Fibroblast of lung (primary cell): ENCODE measurements at places on chromosomes 7 and 10.

DNA sequence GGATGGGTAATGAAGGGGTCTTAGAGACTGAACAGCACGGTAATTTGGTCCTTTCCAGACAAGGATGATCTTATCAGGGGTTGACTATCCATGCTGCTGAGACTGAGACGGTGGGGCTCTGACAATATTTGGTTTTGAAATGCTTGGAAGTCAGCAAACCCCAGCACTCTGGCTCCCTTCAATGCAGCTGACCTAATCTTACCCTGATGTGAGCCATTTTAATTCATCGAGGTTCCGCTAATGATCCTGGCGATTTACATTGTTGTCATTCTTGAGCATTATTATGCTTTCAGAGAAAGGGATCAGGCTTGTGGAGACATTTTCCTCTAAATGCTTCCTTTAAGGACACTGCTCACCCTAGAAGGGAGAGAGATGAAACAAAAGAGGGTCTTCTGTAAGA lies 114.6 kb upstream of the BMPER start:
- H3K27ac ChIP-seq = no peak overlapping the region
- no peaks in the 10 kb centered on the region for H3K4me1 ChIP-seq
- peaks cover 2% of the 10 kb centered on the region for H3K27me3 ChIP-seq
- no peaks in the 10 kb centered on the region for H3K36me3 ChIP-seq
- H3K4me3 ChIP-seq = no peak overlapping the region

DNA sequence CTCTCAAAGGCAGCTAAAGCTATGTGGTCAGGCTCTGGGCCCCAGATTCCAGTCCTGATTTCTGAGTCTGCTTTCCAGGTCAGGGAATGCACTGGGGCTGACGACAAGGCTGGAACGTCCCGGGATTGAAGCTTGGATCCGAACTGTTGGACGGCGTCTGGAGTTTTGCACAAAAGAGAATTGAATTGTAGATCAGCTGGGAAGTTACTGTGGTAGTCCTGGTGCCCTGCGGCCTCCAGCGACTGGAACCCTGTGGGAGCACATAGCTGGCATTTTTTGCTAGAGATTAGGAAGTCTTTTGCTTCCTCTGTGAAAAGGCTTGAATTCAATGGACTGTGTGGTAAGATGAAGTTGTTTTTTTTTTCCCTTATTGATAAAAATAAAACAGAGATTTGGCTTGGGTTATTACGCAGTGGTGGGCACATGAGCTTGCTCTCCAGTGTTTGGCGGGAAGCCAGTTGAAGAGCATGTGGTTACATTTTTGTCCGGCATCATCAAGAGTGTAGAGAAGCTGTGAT lies at the start of gene HK1:
HK1 (plus strand) TSS at position 51 of the 518 bp plus-strand sequence.
- H3K27me3 ChIP-seq = no peaks in the 10 kb centered on the region
- H3K27ac ChIP-seq = no peak within 1 kb of the TSS
- no peak for DNase-seq
- H3K4me1 ChIP-seq = no peaks in the 10 kb centered on the region
- H3K4me3 ChIP-seq = no peak within 1 kb of the TSS

- no peaks in the 10 kb centered on the region for H3K36me3 ChIP-seq
- peaks cover 18% of the 10 kb centered on the region for H3K4me1 ChIP-seq
- peak overlapping the region; percentile 43 for H3K4me3 ChIP-seq
- peak overlapping the region; percentile 52 for H3K27ac ChIP-seq
- DNase-seq = peak; percentile 92
- H3K27me3 ChIP-seq = no peaks in the 10 kb centered on the region
Observed at GRCh38 chr10:68600041-68600778, 40.1 kb downstream of the TET1 start.

GRCh38 chr7:141701489-141702046 lies 398 bp downstream of the DENND11 start:
- H3K27me3 ChIP-seq = no peaks in the 10 kb centered on the region
- no peaks in the 10 kb centered on the region for H3K36me3 ChIP-seq
- H3K4me1 ChIP-seq = no peaks in the 10 kb centered on the region
- no peak overlapping the region for H3K27ac ChIP-seq

DNA sequence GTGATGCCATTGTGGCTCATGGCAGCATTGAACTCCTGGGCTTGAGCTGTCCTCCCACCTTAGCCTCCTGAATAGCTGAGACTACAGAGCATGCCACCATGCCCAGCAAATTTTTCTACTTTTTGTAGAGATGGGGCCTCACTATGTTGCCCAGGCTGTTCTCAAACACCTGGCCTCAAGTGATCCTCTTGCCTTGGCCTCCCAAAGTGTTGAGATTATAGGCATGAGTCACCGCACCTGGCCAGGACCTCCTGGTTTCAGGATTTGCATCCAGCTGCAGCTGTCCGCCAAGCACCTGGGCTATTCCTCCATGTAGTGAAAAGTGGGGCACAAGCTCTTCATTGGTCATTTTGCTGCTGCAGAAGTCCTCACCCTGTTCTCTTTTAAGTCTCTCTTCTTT lies 58.9 kb downstream of the ZNF22 start:
- no peaks in the 10 kb centered on the region for H3K36me3 ChIP-seq
- H3K27me3 ChIP-seq = no peaks in the 10 kb centered on the region
- H3K4me3 ChIP-seq = no peak overlapping the region
- DNase-seq = no peak
- no peaks in the 10 kb centered on the region for H3K4me1 ChIP-seq

GRCh38 chr7:144822223-144822622 lies 13.6 kb downstream of the TPK1 start:
- H3K4me1 ChIP-seq = peaks cover 3% of the 10 kb centered on the region
- H3K36me3 ChIP-seq = no peaks in the 10 kb centered on the region
- no peak for DNase-seq
- no peak overlapping the region for H3K4me3 ChIP-seq
- H3K27ac ChIP-seq = no peak overlapping the region
- H3K27me3 ChIP-seq = no peaks in the 10 kb centered on the region

GRCh38 chr7:36304099-36304425 lies 85.6 kb upstream of the ANLN start:
- no peaks in the 10 kb centered on the region for H3K36me3 ChIP-seq
- H3K27me3 ChIP-seq = peaks cover 2% of the 10 kb centered on the region
- peaks cover 19% of the 10 kb centered on the region for H3K4me1 ChIP-seq
- H3K4me3 ChIP-seq = no peak overlapping the region
- DNase-seq = no peak
- no peak overlapping the region for H3K27ac ChIP-seq

- no peaks in the 10 kb centered on the region for H3K36me3 ChIP-seq
- peaks cover 5% of the 10 kb centered on the region for H3K4me1 ChIP-seq
- H3K27me3 ChIP-seq = no peaks in the 10 kb centered on the region
- no peak overlapping the region for H3K4me3 ChIP-seq
- peak; percentile 53 for DNase-seq
Observed at GRCh38 chr7:101688183-101688831, 59.2 kb upstream of the MYL10 start.
